Activated CD4-positive, alpha-beta T cell treated with anti-CD3 and anti-CD28 coated beads for 24 hours (primary cell): ENCODE measurements at places on chromosomes 1 and 21.
A peak's percentile ranks its signal among the peaks of the same experiment; 100 is the strongest.

GRCh38 chr21:43731476-43731875, 12.5 kb downstream of the PDXK start:
- no peak for DNase-seq

DNA sequence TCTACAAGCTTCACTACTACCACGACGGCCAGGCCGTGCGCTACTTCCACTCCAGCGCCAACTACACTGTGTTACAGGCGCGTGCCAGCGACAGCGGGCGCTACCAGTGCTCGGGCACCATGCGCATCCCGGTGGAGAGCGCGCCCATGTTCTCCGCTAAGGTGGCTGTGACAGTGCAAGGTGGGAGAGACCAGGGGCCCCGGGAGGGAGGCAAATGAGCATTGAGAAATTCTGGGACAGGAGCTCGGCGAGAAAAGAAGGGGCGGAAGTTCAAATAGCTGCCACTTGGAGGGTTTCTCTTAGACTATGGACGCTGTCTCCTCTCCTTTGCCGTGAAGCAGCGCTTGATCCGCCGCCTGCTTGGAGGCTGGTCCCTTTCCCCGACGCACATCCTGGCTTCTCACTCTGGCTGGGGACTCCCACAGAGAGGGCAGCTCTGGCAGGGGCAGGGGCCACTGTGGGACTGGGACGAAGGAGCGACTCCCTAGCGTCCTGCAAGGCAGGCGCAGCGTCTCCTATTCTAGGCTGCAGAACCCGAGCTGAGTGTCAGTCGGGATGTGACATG, 4.6 kb downstream of the FCRLB start:
- peak; percentile 13 for DNase-seq

GRCh38 chr21:37199057-37199924, 67.8 kb downstream of the VPS26C start:
- no peak for DNase-seq

DNA sequence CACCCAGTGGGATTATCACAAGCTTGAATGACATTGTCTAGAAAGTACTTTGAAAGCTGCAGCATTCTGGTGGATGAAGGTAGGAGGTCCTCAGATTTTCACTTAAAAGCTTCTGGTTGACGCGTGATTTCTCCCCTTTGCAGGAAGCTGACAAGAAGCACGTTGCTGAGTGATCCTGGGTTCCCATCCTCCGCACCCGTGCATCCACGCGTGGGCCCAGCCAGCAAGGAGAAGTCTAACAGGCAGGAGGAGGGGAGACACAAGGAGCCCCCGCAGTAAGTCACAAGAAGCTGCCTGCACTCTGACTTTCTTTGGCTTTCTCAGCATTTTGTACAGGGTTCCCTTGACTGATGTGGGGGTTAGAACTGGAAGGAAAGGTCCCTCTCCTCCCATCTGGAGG, 7.8 kb upstream of the B3GALT5 start:
- no peak for DNase-seq

- DNase-seq: no peak
Observed at GRCh38 chr1:30955448-30956015, 47.0 kb upstream of the SDC3 start.
